ENCODE measurements at places on chromosomes 5 and 9.

- DNase-seq: no peak
Measured at GRCh38 chr5:25863811-25864210, 1174.6 kb downstream of the CDH9 start.

GRCh38 chr5:74251141-74252035 lies 389.1 kb downstream of the ENC1 start:
- DNase-seq: no peak

DNA sequence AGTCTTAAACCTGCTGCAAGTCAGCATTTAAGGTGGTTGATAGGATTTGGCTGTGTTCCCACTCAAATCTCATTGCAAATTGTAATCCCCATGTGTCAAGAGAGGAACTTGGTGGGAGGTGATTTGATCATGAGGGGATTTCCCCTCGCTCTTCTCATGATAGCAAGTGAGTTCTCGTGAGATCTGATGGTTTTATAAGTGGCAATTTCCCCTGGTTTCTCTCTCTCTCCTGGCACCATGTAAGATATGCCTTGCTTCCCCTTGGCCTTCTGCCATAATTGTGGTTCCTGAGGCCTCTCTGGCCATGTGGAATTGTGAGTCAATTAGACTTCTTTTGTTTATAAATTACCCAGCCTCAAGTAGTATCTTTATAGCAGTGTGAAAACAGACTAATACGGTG lies 84.3 kb upstream of the SMC2 start:
- DNase-seq: no peak

DNA sequence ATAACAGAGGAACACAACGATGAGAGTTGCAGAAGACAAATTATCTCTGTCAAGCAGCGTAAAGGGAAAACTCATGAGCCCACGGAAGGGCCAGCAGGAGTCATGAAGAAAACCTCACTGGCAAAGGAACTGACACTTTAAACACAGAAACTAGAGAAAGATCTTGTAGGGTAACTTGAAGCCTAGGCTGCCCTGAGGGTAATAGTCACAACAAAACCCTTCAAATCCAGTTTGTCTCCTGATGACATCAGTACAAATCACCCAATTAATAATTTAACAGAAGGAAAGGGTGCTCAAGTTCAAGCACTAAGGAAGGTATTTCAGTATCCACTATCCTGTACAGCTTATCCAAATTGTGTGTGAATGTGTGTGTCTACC lies 549.1 kb downstream of the MTRR start:
- no peak for DNase-seq

DNA sequence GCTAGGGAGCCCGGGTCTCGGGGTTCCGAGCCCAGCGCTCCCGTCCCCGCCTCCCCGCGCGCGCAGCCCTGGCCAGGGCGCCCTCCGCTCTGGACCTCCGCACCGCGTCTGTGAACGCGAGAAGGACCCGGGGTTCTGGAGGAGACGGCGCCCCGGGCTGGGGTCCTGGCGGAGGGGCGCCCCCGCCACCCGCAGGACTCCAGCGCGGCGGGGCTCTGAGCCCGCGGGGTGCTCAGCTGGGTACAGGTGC lies 431 bp downstream of the TMOD1 start:
- no peak for DNase-seq

DNA sequence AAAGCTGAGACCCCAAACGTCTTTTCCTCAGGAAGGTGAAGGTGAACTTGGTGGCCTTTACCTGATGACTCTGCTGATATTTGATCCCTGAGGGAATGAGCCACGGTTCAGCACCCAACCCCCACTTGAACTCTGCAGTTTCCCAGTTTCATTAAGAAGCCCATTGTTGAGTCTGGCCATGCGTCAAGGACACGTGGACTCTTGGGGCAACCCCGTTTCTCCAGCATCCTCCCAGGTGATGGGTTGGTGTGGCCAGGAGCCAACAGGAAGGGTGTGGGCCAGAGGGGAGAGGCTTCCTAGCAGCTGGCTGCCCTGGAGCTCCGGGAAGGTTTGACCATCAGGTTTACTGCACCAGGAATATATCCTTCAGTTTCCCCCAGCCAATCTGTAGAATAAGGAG lies 59.5 kb upstream of the GNE start:
- no peak for DNase-seq

DNA sequence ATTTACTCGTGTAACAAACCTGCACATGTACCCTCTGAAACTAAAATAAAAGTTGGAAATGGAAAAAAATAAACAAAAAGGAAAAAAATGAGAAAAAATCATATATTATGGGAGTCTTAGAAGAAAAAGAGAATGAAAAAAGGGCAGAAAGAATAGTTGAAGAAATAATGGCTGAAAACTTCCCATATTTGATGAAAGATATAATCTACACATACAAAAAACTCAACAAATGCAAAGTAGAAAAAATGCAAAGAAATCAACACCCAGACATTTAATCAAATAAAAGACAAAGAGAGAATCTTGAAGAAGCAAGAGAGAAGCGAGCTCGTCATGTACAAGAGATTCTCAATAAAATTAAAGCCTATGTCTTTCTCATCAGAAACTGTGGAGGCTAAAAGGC lies 73.8 kb downstream of the SLC25A46 start:
- DNase-seq: no peak

GRCh38 chr5:144742361-144742760 lies 571.7 kb downstream of the KCTD16 start:
- DNase-seq: no peak

DNA sequence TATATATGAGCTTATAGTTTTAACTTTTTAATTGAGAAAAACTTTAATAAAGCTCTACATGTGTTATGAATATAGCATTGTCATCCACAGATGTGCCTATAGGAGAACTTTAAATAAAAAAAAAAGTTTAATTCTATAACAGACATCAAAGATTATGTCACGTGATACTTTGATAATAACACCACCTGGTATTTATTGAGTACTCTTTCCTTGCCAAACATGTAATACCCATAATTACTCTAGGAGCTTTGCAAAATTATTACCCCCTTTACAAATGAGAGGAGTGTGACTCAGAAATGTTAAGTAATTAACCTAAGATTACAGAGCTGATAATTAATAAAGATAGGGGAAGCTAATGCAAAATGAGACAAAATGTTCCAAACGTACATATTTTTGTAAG lies 43.0 kb downstream of the ITGA2 start:
- DNase-seq: no peak

Data from naive thymus-derived CD8-positive, alpha-beta T cell (primary cell).